ENCODE measurements at places on chromosomes 16 and 17.

DNA sequence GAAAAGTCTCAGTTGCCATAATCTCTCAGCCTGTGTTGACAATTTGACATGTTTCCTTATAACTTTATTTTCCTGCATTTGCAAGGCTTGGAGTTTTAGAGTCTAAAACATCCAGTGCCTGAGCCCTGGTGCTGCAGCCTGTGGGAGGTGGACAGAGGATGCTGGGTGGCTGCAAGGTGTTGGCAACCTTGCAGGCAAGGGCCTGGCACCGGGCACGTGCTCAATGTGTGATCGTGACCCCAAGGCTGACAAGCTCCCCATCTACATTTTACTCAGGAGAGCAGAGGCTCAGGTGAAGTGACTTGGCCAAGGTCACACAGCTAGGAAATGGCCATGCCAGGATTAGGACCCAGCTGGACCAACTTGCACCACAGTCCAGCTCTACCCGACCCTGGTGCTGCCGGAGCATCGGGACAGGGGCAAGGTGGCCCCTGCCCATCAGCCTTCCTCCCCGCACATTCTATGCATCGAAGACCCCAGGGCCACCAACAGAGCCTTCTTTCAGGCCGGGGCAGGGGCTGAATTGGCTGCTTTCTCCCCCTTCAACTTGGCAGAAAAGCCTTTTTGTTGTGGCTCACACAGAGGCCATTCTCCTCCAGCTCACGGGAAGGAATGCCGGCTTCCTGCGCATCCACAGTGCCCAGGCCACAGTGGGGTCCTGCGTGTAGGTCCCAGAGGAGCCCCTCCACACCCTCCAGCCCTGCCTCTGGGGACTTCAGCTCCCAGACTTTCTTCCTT is 23.1 kb downstream of the MMP15 start:
- no peak for DNase-seq

DNA sequence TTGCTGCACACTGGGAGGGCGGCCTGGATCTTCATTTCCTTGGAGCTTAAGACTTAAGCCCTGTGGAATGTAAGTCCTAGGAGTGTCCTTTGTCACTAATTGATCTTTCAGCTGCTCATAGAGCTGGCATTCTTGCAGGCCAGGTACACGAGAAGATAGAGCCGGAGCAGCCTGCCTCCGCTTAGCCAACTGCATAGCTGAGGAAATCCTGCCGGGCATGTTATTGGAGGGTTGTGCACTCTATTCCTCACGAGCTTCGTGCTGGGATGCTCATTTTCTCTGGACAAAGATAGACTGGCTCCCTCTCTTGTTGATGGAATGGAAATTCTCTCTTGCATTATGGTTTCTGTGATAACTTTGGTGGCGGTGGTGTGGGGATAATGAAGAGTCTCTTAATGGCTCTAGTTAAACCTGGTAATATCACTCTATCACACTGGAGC is 76.9 kb downstream of the RPA1 start:
- DNase-seq: no peak

GRCh38 chr17:57834146-57834741 is 15.6 kb downstream of the MRPS23 start:
- DNase-seq: peak; percentile 12

GRCh38 chr17:79666111-79666510 is 55.3 kb upstream of the RBFOX3 start:
- no peak for DNase-seq

GRCh38 chr17:52660692-52661091 is 502.2 kb upstream of the CA10 start:
- DNase-seq: no peak

GRCh38 chr16:27401768-27402568 is at the start of gene IL21R:
Gene IL21R (plus strand): TSS chr16:27402174. CDS start chr16:27430072, 27,898 bp downstream.
- peak; percentile 33 for DNase-seq

DNA sequence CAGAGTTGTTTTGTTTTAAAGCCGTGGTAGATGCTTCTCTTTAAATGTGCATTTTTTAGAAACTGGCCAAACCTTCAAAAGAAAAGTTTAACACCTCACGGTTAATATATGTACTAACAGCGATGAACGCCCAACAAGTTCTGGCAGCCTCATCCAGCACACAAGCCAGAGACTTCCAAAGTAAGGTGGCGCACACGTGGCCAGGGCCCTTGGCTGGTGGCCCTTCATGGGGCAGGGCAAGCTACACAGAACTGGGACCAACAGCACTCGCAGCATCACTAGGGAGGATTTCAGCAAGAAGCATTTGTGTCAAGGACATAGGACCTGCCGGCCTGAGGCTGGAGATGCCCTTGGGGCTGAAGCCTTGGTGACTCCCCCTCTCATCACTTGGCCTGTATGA is 23.4 kb downstream of the CYB5D2 start:
- DNase-seq: no peak

GRCh38 chr17:46121165-46121764 is 72.0 kb downstream of the KANSL1 start:
- DNase-seq: no peak

- DNase-seq: no peak
Measured at GRCh38 chr16:27185776-27186130, 17.6 kb upstream of the KDM8 start.

- no peak for DNase-seq
Measured at GRCh38 chr16:72560617-72561016, 388.7 kb upstream of the PMFBP1 start.

DNA sequence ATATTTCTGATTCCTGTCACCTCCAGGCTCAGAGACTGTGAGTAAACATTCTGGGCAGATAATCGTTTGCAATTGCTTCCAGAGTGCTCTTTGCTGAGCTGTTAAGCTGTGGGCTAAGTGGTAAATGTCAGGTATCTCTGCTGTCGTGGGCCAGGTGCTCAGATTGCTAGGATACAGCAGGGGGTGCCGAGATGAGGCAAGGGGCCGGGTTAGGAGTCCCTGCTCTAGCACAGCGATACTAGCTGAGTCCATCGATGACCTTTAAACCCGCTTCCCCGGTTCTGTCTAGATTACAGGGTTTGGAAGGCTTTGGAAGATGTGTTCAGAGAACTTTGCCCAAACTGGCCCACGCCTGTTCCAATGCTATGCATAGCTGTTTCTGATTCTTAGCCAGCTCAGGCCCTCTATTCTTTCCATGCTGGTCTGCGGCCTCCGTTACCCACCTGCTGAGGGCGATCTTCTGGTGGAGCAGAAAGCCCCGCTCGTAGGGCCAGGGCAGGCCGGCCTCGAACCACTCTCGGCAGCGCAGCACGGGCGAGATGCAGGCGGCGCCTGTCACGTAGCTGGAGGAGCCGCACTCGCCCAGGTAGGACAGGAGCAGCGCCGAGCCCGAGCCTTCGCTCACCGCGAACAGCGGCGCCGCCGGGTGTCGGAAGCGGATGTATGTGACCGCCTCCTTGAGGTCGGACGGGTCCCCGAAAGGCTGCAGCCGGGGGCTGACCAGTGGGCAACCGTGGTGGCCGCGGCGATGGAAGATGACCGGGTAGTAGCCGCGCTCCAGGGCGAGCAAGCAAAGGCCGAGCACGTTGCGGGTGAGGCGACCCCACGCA is 979 bp downstream of the ABHD15 start:
- peak; percentile 62 for DNase-seq

DNA sequence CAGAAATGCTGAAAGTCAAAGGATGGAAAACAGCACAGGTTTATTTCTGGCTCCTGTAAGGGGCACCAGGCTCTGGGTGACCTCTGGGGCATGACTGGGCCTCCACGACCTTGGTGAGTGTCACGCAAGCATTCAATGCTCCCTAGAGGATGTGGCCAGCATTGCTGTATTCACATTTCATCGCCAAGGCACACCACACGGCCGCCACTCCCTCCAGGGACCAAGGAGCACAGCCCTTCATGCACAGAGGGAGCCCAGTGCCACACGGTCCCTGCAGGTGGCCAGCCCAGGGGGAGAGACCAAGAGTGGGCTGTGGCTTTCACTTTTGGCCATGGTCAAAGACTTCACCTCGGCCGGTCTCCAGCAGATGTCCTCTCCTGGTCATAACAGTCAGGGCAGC is 137.4 kb upstream of the TNRC6C start:
- no peak for DNase-seq

DNA sequence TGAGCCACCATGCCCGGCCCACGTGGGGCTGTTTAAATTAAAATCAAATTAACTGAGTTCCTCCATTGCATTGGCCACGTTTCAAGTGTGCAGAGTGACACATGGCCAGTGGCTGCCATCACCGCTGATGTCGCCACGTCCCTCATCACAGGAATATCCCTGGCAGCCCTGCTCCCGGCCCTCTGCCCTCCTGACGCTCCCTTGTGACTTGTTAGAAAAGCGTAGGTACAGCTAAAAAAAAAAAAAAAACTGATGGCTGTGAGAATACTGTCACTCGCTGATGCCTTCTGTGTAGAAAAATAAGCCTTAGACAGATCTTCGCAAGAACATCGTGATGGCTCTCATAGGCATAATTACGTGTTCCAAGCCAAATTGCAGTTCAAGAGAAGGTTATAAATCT is 21.7 kb downstream of the CARHSP1 start:
- no peak for DNase-seq

GRCh38 chr17:75730065-75730464 is 8.8 kb downstream of the ITGB4 start:
- DNase-seq: no peak
